Hypothalamus (tissue), 51 donors: ENCODE measurements at places on chromosomes 3 and 15.

DNA sequence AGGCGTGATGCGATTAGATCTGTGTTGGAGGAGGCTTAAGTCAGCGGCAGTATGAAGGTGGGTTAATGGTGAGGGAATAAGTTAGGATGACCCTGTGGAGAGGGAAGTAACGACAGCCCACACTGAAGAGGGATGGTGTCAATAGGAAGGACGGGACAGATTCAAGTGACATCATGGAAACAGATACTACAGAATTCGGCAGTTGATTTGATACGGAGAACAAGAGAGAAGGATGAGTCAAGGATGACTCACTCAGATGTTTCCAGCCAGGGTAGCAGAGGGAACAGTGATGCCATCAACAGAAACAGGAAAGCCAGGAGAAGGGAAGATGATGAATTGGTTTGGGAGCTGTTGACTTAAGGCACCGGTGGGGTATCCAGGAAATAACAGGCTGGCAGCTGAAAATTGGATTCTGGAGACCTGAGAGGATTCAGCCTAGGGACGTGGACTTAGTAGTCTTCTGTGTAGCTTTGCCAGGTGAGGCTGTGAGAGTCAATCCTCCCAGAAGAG lies 38.0 kb downstream of the SHC4 start:
- peak; percentile 56 for DNase-seq

- no peak for DNase-seq
Observed at GRCh38 chr3:187888701-187889100, 143.4 kb upstream of the BCL6 start.

DNA sequence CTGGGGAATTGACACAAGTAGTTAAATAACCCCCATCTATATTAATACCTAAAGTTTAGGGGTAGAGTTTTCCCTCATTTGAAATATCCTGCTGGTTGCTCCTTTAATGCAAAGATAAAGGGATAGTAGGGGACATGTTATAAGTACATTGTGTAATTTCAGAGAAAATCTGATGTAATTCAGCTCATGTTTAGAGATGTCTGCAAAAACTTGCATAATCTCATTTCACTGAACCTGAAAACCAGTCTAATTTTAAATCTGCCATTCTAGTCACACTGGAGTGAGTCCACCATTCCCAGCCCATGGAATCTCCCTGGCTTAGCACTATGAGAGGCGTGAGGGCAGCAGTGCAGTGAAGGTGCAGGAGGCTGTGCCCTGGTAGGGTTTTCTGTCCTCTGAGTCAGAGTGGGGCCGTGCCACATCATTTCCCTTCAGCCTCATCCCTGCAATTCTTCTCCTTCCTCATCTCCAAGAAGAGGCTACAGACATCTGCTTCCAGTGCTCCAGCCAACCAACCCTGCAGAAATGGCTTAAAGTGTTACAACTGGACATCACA lies 246.3 kb upstream of the UMPS start:
- DNase-seq: no peak

- no peak for DNase-seq
Observed at GRCh38 chr3:81097889-81098288, 663.6 kb downstream of the GBE1 start.

GRCh38 chr3:46852839-46853355 lies 10.3 kb downstream of the MYL3 start:
- DNase-seq: no peak

- DNase-seq: no peak
Observed at GRCh38 chr15:64224511-64224910, 61.7 kb upstream of the PPIB start.
